T-helper 17 cell (primary cell): ENCODE measurements at places on chromosomes 7 and 10.

GRCh38 chr10:128973221-128973620, 493.8 kb upstream of the MGMT start:
- H3K4me3 ChIP-seq = no peak overlapping the region
- no peak for DNase-seq
- no peaks in the 10 kb centered on the region for H3K4me1 ChIP-seq
- H3K27ac ChIP-seq = no peak overlapping the region

- H3K36me3 ChIP-seq = no peaks in the 10 kb centered on the region
- no peak overlapping the region for H3K27ac ChIP-seq
- H3K4me1 ChIP-seq = no peaks in the 10 kb centered on the region
- no peak overlapping the region for H3K4me3 ChIP-seq
Measured at GRCh38 chr10:81116201-81116600, 578.5 kb downstream of the SH2D4B start.

- H3K4me3 ChIP-seq = no peak overlapping the region
- H3K36me3 ChIP-seq = no peaks in the 10 kb centered on the region
- no peak overlapping the region for H3K27ac ChIP-seq
Measured at GRCh38 chr10:86329896-86330680, 36.5 kb downstream of the GRID1 start.

- no peak overlapping the region for H3K27ac ChIP-seq
- peaks cover 48% of the 10 kb centered on the region for H3K27me3 ChIP-seq
- no peak overlapping the region for H3K4me3 ChIP-seq
- peaks cover 12% of the 10 kb centered on the region for H3K4me1 ChIP-seq
- peaks cover 2% of the 10 kb centered on the region for H3K36me3 ChIP-seq
- DNase-seq = no peak
Measured at GRCh38 chr7:74031403-74032190, 3.6 kb downstream of the ELN start.

GRCh38 chr10:101085846-101086245, 24.1 kb downstream of the KAZALD1 start:
- H3K4me1 ChIP-seq = no peaks in the 10 kb centered on the region
- no peak overlapping the region for H3K27ac ChIP-seq
- no peak for DNase-seq
- H3K4me3 ChIP-seq = no peak overlapping the region

DNA sequence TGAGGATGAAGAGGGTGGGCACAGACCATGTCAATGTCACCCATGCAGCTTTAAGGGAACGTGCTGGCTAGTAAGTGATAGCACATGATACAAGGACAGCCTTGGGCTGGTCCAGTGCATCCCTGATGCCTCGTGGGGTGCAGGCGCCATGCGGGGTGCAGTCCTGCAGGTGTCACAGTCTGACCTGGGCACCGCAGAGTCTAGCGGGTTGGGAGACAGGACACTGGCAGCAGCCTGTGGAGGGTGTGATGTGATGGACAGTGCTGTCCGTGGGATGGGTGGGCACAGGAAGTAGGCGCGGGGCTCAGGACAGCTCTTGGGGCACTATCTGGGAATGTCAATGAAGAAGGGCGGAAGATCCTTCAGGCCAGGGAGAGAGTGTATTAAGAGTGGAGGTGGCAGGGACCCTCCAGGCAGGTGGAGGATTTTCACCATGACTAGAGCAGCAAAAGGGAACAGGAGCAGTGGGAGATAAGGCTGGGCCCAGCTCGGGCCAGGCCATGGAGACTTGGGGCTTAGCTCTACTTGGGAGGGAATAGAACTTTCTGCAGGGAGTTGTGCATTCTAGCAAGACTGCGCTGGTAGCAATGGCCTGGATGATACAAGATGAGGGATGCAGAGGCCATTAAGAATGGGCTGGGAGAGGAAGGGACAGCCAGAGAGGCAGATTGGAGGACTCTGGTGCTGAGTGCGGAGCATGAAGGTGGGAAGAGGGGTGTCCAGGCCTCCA, 122.5 kb downstream of the PTPN20 start:
- H3K4me3 ChIP-seq = no peak overlapping the region
- H3K27ac ChIP-seq = no peak overlapping the region
- DNase-seq = no peak

- no peak for DNase-seq
- H3K4me3 ChIP-seq = no peak overlapping the region
- H3K4me1 ChIP-seq = no peaks in the 10 kb centered on the region
- no peak overlapping the region for H3K27ac ChIP-seq
- peaks cover 3% of the 10 kb centered on the region for H3K36me3 ChIP-seq
Measured at GRCh38 chr7:148472406-148472805, 118.2 kb upstream of the C7orf33 start.

DNA sequence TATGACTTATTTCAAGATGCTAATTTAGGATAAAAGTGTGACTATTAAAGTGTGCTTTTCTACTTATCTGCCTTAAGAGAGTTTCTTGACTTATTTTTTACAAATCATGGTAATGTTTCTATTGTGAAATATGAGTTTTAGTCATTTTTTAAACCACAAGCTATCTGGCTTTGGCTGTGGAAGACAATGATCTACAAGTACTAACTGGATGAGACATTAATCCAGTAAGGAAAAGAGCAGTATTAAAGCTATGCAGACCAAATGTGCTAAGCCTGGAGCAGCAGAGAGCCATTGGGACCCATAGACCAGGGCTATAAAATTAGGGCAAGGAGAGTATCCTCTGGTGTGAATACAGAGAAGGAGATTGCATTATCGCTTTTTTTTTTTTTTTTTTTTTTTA, 92.4 kb downstream of the SEMA3A start:
- H3K27ac ChIP-seq = no peak overlapping the region
- H3K4me3 ChIP-seq = no peak overlapping the region
- no peaks in the 10 kb centered on the region for H3K4me1 ChIP-seq
- no peaks in the 10 kb centered on the region for H3K27me3 ChIP-seq
- no peaks in the 10 kb centered on the region for H3K36me3 ChIP-seq

- H3K4me3 ChIP-seq = no peak overlapping the region
- no peaks in the 10 kb centered on the region for H3K36me3 ChIP-seq
- DNase-seq = no peak
- peaks cover 41% of the 10 kb centered on the region for H3K27me3 ChIP-seq
- no peak overlapping the region for H3K27ac ChIP-seq
Measured at GRCh38 chr10:16384021-16384420, 52.8 kb upstream of the PTER start.

- peaks cover 26% of the 10 kb centered on the region for H3K4me1 ChIP-seq
- no peak overlapping the region for H3K27ac ChIP-seq
- DNase-seq = no peak
- H3K27me3 ChIP-seq = no peaks in the 10 kb centered on the region
Measured at GRCh38 chr10:3475367-3475766, 302.8 kb upstream of the PITRM1 start.

GRCh38 chr7:135493362-135493761, 16.5 kb downstream of the CNOT4 start:
- H3K36me3 ChIP-seq = no peaks in the 10 kb centered on the region
- no peak overlapping the region for H3K27ac ChIP-seq
- no peak for DNase-seq
- peaks cover 22% of the 10 kb centered on the region for H3K4me1 ChIP-seq
- no peak overlapping the region for H3K4me3 ChIP-seq

GRCh38 chr10:110972231-110973134, 53.1 kb downstream of the SHOC2 start:
- peak overlapping the region; percentile 37 for H3K27ac ChIP-seq
- H3K36me3 ChIP-seq = no peaks in the 10 kb centered on the region
- DNase-seq = no peak
- H3K27me3 ChIP-seq = no peaks in the 10 kb centered on the region
- no peak overlapping the region for H3K4me3 ChIP-seq

- no peaks in the 10 kb centered on the region for H3K4me1 ChIP-seq
- H3K36me3 ChIP-seq = no peaks in the 10 kb centered on the region
- no peak overlapping the region for H3K27ac ChIP-seq
- H3K27me3 ChIP-seq = peaks cover 34% of the 10 kb centered on the region
Measured at GRCh38 chr7:93902777-93903423, 3.5 kb upstream of the GNGT1 start.
